ENCODE measurements at places on chromosomes 11 and 22.
A peak's percentile ranks its signal among the peaks of the same experiment; 100 is the strongest.

DNA sequence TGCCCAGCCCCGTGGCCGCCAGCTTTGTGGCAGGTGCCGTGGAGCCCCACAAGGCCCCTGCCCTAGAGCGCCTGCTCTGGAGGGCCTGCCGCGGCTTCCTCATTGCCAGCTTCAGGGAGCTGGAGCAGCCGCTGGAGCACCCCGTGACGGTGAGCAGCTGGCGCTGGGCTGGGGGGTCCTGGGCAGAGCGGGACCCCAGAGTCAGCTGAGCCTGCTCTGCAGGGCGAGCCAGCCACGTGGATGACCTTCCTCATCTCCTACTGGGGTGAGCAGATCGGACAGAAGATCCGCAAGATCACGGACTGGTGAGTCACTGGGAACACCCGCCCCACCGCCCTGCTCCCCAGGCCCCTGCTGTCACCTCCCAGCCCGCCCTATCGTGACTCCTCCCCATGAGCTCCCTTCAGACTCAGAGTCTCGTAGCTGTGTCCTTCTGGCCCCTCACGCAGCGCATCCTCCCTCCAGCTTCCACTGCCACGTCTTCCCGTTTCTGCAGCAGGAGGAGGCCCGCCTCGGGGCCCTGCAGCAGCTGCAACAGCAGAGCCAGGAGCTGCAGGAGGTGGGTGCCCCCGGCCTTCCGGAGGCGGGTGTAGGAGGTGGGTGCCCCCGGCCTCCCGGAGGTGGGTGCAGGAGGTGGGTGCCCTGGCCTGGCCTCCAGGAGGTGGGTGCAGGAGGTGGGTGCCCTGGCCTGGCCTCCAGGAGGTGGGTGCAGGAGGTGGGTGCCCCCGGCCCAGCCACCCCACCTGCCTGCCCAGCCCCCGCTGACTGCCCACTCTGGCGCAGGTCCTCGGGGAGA is 4.7 kb downstream of the TCIRG1 start:
- no peak for DNase-seq

- DNase-seq = no peak
These were observed 224.6 kb upstream of the PLET1 start for GRCh38 chr11:112485280-112485679.

- no peak for DNase-seq
These were observed 71.2 kb upstream of the CDON start for GRCh38 chr11:126133901-126134300.

DNA sequence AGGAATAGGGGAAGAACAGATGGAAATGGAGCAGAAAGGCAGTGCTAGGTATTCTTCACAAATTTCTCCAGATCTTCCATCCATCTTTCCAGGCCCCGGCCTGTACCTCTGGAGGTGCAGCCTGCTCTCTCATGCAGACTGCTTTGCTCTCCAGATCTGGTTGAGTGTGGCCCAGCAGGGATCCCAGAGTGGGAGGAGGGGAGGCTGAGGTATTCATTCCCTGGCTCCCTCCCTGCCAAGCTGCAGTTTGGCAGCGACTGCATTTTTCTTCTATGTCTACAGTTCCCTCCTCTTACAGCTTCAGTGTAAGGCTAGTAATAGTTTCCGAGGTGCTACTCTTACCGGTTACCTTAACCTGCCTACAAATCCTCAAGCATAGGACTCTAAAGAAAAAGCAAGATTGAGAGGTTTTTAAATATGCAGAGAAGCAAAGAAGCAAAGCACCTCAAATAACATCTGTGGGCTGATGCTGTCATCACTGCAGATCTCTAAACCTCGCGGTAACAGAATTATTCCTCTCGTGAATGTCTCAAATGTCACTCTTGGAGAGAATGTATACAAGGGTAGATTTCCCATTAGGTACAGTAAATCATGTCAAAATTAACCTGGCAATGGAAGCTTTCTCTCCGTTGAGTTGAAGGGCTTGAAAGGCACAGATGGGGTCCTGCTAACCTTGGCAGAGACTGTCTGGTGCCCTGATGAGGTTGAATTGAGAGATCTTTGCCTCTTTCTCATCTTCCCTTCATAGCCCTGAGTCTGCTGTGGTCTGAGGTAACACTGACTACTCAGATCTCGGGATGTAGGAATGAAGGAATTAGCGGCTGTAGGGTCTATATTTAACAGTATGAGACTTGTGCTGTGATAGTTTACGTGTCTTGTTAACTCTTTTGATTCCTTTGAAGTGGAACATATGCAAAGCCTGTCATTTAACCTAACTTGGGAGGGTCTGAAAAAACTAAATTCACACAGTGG is 297.9 kb upstream of the C11orf87 start:
- DNase-seq = peak; percentile 25

DNA sequence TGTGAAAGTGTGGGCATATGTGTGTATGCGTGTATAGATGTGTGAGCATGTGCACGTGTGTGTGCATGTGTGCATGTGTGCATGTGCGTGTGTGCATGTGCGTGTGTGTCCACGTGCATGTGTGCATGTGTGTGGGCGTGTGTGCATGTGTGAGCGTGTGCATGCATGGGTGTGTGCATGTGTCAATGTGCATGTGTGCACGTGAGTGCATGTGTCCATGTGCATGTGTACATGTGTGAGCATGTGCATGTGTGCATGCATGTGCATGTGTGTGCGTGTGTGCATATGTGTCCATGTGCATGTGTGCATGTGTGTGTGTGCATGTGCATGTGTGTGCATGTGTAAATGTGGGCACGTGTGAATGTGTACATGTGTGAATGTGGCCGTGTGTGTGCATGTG is 95.3 kb downstream of the ST3GAL4 start:
- no peak for DNase-seq

- no peak for DNase-seq
These were observed 6.2 kb downstream of the LDLRAD3 start for GRCh38 chr11:35950082-35950481.

- DNase-seq = no peak
These were observed 10.0 kb downstream of the UPB1 start for GRCh38 chr22:24504956-24505736.

DNA sequence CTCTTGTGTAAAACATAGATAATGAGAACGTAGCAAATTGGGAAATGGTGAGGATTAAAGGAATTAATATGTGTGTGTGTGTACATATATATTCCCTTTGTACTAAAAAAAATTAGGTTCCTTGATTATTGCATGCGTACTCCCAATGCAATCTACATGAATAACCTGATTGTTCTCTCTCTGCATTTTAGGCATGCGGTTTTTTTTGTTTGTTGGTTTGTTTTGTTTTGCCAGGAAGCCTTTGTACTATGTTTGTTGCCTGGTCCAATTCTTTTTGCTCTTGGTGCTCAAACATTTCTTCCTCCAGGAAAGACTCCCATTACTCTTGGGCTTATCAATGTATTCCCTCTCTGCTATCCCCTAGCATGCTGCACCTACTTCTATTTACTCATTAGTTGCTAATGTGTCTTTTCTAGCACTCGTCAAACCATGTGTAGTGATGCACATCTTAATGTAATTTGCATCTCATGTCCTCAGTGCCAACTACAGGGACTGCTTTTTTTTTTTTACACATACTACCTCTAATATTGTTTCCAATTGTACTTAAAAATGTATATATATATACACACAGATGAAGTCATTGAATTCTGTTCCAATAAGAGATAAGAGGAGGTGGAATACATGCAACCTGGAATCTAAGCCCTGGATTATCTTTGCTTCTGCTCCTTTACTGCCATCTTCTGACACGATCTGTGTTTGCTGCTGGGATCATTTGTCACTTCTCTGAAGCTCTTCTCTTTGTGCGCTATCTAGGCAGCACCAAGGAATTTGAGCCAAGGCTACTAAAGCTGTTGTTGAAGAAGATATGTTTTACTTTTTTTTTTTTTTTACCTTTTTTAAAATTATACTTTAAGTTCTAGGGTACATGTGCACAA is 197.2 kb upstream of the ANO3 start:
- DNase-seq = no peak

DNA sequence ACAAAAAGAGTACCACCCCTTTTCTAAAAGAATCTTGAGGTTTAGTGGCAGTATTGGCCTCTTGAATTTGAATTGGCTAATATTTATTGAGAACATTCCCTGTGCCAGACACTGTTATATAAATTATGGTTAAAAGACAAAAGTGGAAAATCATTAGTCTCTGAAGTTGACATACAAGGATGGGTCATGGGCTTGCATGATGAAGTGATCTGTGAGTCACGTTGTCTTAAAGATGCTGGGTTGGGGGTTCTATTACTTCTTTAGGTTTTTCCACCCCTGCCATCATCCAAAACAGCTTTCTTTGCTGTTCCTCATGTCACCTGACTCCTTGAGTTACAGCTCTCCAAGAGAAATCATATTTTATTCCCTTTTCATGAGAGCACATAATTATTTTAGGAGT is 85.0 kb downstream of the CD44 start:
- DNase-seq = no peak

DNA sequence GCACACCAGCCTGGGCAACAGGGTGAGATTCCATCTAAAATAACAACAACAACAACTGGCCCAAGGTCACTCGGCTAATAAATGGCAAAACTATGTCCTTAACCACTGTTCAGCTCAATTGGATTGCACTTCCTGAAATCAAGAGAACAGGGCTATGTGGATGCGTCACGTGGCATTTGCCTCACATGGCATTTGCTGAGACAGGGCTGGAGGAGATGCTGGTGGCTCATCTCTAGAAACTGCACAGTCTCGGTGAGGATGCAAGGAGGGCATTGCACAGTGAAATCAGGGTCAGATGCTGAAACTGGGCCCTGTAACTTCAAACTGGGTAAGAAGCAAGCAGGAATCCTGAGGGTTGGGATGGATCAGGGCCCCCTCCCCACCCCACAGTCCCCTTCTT is 171.9 kb downstream of the BUD13 start:
- no peak for DNase-seq

DNA sequence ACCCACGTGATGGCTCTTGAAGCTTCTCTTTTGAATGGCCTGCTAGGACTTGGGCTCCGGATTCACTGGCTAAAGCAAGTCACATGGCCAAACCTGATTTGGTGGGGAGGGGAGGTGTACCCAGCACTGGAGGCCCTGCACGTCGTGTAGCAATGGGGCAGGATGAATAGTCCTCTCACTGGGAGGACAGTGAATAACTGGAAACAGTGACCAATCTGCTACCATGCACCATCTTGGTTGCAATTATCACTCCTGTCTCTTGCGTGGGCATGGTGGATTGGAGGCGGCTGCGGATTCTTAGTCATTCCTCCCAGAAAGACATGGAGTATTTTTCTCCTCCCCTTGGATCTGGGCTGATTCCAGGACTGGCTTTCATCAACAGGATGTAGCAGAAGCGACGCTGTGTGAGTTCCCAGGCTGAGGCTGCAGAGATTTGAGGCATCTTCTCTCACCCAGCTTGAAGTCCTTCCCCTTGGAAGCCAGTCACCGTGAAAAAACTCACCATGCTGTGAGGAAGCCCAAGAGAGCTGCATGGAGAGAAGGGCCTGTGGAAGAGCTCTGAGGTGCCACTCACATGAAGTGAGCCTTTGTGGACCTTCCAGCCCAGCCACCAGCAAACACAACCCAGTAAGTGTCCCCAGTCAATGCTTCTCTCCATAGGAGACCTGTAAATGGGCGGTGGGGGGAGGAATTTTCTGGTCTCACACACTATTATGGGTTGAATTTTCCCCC is 70.4 kb downstream of the IGLL1 start:
- DNase-seq = no peak

DNA sequence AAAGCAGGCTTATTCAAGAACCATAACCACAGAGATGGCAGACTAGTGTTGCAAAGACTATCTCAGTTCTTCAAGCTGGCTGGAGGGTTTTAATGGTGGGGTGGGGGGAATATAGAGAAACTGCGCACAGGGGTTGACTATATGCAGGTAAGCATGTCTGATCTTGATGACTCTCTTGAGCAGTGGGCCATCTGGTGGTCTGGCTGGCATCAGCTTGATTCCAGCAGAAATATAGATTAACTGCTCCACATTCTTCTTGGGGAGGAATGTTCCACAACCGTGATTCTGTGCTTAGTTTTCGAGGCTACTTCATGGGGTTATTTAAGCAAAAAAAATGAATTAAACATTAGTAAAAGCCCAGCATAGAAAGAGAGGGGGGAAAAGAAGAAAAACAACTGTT is 158.8 kb upstream of the PGR start:
- DNase-seq = no peak

- DNase-seq = no peak
These were observed 353.7 kb downstream of the MIAT start for GRCh38 chr22:27011133-27011532.

- DNase-seq = no peak
These were observed 13.6 kb downstream of the MAML2 start for GRCh38 chr11:96329419-96329818.

- no peak for DNase-seq
These were observed 1.5 kb upstream of the DEPDC5 start for GRCh38 chr22:31752096-31752847.

- DNase-seq = no peak
These were observed 37.3 kb downstream of the SC5D start for GRCh38 chr11:121329781-121330395.

DNA sequence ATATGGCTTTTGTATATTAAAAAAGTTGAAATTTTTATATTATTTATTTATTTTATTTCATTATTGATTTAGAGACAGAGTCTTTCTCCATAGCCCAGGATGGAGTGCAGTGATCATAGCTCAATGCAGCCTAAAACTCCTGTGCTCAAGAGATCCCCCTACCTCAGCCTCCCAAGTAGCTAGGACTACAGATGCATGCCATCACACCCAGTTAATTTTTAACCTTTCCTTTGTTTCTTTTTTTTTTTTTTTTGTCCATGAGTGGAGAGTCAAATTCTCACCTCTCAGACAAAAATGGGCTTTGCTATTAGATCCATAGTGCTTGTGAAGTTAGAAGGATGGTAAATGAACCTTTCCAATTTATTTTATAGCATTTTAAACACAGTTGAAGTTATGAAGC is 182.5 kb downstream of the SOX6 start:
- DNase-seq = no peak

- no peak for DNase-seq
These were observed 201.9 kb upstream of the PITPNB start for GRCh38 chr22:28120691-28121592.

GRCh38 chr11:104609311-104610085 is 288.8 kb downstream of the CASP12 start:
- DNase-seq = peak; percentile 3

- DNase-seq = no peak
These were observed 22.6 kb downstream of the DAGLA start for GRCh38 chr11:61702701-61703312.

- DNase-seq = no peak
These were observed 664.5 kb downstream of the KCNA4 start for GRCh38 chr11:29352273-29352795.

- no peak for DNase-seq
These were observed 1045.8 kb downstream of the TBC1D22A start for GRCh38 chr22:47808236-47808635.

- DNase-seq = no peak
These were observed 24.2 kb downstream of the KREMEN1 start for GRCh38 chr22:29096736-29097669.

- DNase-seq = no peak
These were observed 831 bp downstream of the CHST1 start for GRCh38 chr11:45664376-45665205.

GRCh38 chr22:37373451-37373850 is 53.8 kb downstream of the ELFN2 start:
- no peak for DNase-seq

DNA sequence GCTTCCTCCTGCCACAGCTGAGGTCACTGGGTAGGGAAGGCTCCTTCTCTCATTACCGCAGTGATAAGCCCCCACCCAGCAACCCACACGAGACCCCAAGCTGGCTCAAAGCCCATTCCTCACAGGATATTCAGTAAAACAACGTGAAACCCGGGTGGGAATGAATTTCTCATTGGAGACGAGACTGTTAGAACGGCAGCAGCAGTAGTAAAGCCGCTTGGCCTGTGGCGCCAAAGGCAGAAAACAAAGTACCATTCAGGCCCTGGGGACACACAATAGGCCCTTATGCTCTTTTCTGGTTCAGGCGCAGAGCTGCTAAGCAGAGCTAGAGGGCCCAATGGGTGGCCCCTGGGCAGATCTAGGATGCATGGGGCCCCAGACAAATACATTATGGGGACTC is 45.3 kb downstream of the PC start:
- peak; percentile 33 for DNase-seq
